ENCODE measurements at places on chromosomes 12 and 14.

DNA sequence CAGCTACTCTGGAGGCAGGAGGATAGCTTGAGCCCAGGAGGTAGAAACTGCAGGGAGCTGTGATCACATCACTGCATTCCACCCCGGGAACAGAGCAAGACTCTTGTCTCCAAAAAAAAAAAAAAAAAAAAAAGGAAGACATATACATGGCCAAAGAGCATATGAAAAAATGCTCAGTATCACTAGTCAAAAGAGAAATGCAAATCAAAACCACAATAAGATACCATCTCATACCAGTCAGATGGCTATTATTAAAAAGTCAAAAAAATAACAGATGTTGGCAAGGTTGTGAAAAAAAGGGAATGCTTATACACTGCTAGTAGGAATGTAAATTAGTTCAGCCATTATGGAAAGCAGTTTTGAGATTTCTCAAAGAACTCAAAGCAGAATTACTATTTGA is 174.8 kb upstream of the ATF7IP start:
- no peak for DNase-seq

GRCh38 chr12:56362130-56363059 is at the start of gene APOF:
APOF (minus strand) TSS chr12:56362857; CDS start chr12:56362745, 112 bp downstream.
- DNase-seq = no peak

- no peak for DNase-seq
Observed at GRCh38 chr14:34605461-34605860, 24.5 kb downstream of the SNX6 start.

DNA sequence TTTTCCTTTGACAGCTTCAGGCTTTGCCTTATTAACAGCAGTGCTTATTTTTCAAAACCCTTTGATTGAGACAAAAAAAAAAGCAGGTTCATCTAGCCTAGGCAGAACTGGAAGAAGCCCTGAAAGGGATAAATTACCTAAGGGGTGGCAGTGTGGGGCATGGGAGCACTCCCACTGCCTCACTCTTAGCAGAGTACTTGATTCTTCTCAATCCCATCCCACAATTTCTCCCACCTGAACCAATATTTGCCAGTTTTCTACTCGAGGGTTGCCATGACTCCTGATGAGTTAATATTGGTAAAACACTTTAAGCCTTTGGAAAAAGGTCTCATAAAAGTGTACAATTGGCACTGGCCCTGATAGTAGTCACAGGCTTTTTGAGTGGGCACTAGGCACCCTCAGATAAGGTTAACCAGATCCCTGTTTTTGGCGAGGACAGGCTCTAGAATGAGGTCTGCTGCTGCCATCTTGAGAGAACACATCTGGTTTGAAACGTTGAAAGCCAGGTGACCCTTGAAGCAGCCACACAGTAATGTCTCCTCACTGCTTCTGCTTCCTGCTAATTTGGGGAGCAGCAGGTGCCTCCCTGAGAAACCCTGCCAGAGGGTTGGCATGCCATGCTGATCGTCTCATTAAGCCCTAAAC is 320.0 kb downstream of the RAD51B start:
- DNase-seq = no peak

DNA sequence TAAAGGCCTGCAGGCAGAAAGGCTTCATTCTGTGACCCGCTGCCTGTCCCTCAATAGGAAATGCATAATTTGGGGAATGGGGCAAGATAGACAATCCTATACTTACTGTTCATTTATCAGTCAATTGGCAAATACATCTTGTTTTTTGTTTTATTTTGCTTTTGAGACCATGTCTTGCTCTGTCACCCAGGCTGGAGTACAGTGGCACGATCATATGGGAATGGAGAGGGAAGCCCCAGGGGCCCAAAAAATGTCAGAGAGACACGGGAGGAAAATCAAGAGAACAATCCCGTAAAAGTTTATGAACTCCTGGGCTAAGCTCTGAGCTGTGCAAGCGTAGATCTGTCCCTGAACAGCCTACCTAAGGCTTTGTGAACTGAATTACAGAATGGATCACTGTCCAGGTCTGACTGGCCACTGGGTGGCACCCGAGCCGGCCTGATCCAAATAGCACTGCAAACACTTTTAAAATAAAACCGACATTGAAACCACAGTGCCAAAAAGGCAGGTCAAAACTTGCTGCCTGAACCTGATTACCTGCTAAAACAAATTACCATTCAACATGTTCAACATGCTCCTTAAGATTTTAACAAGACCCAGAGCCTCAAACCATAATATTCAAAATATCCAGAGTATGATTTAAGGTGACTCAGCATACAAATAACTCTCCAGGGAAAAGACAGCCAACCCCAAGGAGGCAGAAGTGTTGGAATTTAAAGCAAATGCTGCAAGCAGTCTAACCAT is 11.8 kb downstream of the COPS7A start:
- peak; percentile 79 for DNase-seq

DNA sequence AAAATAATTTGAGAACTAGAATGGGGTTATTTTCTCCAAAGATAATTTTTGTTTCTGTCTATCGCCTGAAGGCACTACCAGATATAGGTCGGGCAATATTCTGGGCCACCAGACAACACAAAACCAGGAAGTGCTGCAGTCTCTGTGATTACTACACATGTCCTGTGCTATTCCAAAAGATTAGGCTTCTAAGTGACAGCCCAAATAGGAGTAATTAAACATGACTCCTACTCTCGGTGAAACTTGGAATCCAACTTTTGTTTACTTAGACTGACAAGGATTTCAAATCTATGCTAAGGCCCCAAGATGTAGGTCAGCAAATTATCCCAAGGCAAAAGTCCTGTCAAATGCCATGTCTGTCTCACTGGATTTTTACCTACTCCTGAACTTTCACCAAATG is 157.6 kb upstream of the LRFN5 start:
- no peak for DNase-seq

DNA sequence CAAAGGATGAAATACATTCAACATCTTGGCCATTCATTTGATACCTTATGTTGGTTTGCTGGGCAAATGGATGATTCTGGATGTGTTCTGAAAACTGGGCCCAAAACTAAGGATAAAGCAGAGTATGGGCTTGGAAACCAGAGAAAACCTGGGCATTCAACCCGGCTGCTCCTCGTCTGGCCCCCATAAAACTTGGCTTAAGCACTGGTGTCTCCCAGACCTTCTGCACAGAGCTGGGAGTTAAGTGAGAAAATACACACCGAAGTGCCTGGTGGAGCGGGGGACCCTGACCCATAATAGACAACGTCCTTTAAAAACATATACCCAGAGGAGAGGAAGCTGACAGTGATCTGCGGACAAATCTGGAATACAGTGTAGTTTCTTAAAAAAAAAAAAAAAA is 112.5 kb downstream of the FOXN3 start:
- DNase-seq = no peak

DNA sequence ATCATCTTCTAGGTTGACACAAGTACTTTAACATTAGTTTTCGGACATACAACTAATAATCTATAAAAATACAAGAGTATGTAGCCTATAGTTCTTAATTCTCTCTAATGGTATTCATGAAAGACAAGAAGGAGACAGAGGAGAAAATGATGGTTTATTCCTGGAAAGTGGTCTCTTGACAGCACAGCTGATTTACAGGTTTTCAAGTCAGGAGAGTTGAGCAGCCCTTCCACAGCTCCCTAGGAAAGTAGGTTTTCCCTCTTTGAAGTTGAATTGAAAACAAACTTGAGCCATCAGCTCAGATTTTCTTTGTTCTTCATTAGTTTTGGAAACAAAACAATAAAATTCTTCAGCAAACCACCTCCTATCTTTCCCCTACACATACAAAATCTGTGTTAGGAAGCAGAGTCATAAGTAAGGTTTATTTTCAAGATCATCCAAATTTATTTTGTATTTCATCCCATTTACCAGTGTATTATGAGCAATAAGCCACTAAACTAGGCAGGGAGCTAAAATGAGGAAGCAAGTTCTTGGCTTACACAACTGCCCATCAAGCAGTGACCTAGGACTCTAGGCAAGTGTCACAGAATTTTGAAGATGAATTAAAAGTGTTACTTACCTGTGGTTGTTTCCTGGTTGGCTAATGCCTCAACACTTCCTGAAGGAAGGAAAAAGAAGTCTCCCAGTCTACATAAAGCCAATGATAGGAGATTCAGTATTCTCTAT is 357.0 kb downstream of the BCAT1 start:
- DNase-seq = no peak

DNA sequence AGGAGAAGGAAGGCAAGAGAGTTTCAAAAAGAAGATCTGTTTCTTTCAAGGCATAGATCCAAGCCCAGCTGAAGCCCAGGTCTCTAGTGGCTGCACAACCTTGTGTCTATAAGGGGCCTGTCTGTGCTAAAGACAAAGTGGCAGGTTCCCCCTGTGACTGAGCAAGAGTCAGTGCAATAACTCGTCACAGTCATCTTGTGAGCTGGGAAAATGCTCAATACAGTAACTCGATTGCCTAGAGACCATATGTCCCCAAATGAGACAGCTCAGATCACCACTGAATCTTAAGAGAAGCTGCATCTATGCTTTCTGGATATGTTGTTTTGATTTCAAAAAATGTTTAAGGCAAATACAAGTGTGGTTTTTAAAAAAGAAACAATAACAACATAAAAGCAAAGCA is 24.2 kb downstream of the ST8SIA1 start:
- no peak for DNase-seq

DNA sequence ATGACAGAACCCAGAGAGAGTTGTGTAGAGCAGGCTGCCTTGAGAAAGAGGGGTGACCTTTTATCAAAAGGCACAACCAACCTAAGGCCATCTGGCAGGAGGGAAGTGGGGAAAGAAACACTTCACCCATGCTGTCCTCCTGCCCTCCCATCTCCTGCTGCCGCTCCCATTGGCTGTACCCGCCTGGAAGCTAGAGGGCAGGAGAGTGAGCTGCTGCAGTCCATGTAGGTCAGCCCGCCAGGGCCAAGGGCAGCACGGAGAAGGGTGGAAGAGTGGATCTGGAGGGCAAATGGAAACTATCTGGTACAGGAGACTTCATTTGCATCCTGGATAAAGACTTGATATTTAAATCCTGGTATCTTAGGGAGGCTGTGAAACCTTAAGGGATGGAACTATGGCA is 11.5 kb upstream of the CABP1 start:
- DNase-seq = no peak

GRCh38 chr12:100566887-100567637 is 6.4 kb upstream of the GAS2L3 start:
- no peak for DNase-seq

- DNase-seq = peak; percentile 61
Observed at GRCh38 chr12:121579981-121580868, 598 bp downstream of the KDM2B start.

DNA sequence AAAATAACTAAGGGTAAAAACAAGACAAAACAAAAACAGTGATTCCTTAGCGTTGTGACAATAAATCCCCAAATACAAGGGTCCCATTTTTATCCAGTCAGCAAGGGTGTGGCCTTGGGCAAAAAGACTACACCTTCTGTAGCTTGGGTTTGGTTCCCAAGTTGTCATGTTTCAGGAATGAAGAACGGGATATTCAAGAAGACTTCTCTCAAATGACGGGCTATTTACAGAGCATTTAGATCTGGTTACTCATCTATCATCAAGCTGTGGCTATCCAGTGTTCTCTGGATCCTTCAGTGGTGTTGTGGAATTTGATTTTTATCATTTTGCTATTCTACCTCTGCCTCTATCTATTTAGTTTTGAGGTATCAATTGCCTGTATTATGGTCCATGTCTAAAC is 219.7 kb downstream of the SLC25A21 start:
- DNase-seq = peak; percentile 68
